ENCODE measurements at places on chromosomes 11 and 22.

GRCh38 chr11:62295504-62295903, 3.4 kb downstream of the SCGB1D4 start:
- DNase-seq, result no peak

GRCh38 chr11:45211732-45212131, 65.3 kb downstream of the PRDM11 start:
- no peak for DNase-seq

- peak; percentile 97 for DNase-seq
Observed at GRCh38 chr11:119205574-119206510, at the start of gene CBL. TSS of gene CBL (plus strand) at chr11:119206339. CDS start at chr11:119206418, 79 bp downstream.

DNA sequence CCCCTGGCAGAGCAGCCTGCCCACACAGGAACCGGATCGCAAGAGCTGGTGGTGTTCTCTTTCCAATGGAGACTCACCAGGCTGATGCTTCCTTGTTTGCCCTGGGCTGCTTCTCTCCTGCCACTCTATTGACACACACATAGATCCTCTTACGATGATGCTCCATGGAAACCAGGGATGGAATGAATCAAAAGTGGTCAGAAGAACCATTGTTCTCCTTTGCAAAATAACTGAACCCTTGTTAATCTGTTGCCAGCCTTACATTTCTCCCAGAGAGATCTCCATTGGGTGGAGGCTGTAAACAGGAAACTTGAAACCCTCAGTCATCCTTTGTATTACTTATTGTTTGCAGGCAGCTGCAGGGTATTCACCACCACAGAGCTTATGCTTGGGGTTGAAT, 24.6 kb upstream of the LDLRAD3 start:
- no peak for DNase-seq

GRCh38 chr22:49799431-49800075, 28.1 kb downstream of the BRD1 start:
- no peak for DNase-seq

DNA sequence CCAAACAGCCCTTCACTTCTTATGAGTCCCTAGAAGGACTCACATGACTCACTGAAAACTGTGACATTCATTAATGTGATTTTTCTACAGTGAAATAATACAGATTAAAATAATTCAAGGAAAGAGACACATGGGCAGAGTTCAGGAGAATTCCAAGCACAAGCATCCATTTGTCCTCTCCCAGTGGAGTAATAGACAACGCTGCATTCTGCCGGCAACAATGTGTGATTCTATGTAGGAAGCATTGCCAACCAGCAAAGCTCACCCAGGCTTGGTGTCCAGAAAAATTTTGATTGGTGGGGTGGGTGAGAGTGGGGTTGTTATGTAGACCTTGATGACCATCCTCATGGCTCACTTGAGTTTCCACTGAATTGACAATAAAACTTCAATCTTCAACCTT, 123.9 kb downstream of the VPREB1 start:
- DNase-seq, result no peak

DNA sequence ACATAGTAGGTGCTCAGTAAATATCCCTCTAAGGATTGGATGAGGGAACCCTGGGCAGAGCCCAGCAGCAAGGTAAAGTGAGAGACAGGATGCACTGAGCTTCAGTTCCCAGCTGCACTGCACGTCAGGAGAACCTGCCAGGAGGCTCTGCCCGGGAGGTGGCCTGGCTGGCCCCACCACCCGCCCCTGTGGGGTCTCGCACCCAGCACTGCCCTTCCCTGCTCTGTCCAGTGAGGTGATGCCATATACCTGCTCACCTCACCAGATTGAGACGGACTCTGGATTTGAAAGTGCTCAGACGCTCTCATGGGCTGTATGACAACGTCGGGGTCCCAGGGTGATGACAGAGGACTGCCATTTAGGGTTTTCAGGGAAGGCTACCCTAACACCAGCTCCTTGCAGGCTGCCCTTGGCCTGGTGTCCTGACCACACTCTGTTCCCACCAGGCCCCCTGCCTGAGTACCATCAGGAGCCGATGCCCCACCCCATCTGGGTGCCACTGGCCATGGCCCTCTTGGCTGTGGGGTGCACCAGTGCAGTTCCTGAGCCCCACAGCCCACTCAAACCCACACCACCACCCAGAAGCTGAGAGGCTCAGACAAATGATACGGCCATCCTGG, 61.7 kb upstream of the FGF3 start:
- no peak for DNase-seq

GRCh38 chr22:50107529-50107928, 17.7 kb downstream of the MOV10L1 start:
- DNase-seq, result no peak

DNA sequence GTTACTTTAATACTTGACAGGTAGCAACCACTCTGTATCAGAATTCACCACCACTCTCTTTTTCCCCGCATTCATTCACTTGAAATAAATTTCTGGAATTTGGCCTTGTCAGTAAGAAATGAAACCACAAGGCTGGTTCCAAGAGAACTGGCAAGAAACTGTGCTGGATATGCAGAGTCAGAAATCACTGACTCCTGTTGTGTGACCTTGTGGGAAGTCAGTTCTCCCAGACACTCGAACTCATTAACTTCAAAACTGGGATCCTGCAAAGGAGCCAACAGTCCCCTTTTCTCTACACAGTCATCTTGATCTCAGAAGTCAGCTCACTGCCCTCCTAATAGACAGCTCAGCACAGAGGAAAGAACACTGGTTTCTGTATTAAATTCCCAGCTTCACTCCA, 142.7 kb downstream of the LRRC4C start:
- no peak for DNase-seq

DNA sequence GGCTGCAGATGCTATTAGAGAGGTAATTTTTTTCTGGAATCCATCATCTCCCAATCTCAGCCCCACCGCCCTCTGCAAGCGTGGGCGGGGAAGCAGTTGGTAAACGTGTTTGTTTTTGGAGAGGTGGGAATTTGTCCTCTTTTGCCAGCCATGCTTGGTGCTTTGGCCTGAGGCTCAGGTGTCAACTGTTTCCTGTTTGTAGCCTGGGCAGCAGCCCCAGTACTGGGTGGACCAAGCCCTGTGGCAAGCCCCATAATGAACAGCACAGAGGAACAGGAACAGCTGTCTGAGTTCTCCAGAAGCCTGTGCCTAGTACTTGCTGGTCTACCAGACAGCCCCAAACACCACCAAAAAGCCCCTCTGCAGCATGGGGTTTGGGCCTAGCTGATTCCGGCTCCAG, 39.6 kb downstream of the POU2F3 start:
- DNase-seq, result no peak

GRCh38 chr11:9823439-9823838, 159.6 kb downstream of the SWAP70 start:
- DNase-seq, result no peak

DNA sequence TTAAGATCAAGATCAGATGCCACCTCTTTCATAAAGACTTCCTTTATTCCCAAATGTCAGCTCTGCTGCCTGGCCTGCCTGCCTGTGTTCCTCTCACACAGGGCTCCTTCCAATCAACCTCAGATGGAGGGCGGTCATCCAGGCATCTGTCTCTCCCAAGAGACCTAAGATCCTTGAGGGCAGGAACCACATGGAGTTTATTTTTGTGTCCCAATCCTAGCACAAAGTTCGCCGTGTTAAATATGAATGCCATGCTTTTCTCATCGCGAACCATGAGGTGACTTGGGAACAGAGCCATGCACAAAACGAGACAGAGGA, 72.7 kb upstream of the ARFGAP3 start:
- DNase-seq, result no peak

Data from stimulated activated CD8-positive, alpha-beta memory T cell treated with anti-CD3 and anti-CD28 coated beads, Interleukin-4, amount 100 ng/mL, for 1 hour (primary cell).